Renal pelvis (tissue), 12 donors: ENCODE measurements at places on chromosomes 4 and X. TPM values are rescaled to one million over a fixed set of nuclear protein-coding genes. Genes with fewer than 3 reads are reported as not detected.

Gene KLHL15
- 14.2 TPM for polyA plus RNA-seq

Gene RPA4
- polyA plus RNA-seq = not detected

Gene NIPAL1
- 9.7 TPM for polyA plus RNA-seq

Gene TMEM154
- 1.1 TPM for polyA plus RNA-seq

Gene MAGEB6
- not detected for polyA plus RNA-seq

Gene PNMA3
- polyA plus RNA-seq = 32.5 TPM

Gene HMX1
- polyA plus RNA-seq = not detected

Gene CTAG2
- not detected for polyA plus RNA-seq

Gene MAGEA12
- polyA plus RNA-seq = not detected

Gene GLUD2
- polyA plus RNA-seq = 4.2 TPM

Gene DGAT2L6
- not detected for polyA plus RNA-seq

Gene LPAR4
- 14.8 TPM for polyA plus RNA-seq

Gene MYOZ2
- polyA plus RNA-seq = 0.48 TPM

Gene CT55
- polyA plus RNA-seq = 0.21 TPM

Gene GLRA2
- polyA plus RNA-seq = 0.34 TPM

Gene DCAF12L2
- 2.4 TPM for polyA plus RNA-seq

Gene STK32B
- polyA plus RNA-seq = 8.4 TPM

Gene STK26
- 7.1 TPM for polyA plus RNA-seq

Gene LRAT
- polyA plus RNA-seq = 0.71 TPM

Gene N4BP2
- 26.2 TPM for polyA plus RNA-seq

Gene PASD1
- polyA plus RNA-seq = not detected

Gene LRP2BP
- polyA plus RNA-seq = 5.9 TPM

Gene EMCN
- 106 TPM for polyA plus RNA-seq

Gene CXCL11
- 0.38 TPM for polyA plus RNA-seq

Gene ARAP2
- polyA plus RNA-seq = 7.7 TPM

Gene EFHC2
- polyA plus RNA-seq = 8.6 TPM

Gene NOP14
- polyA plus RNA-seq = 29.7 TPM

Gene YY2
- polyA plus RNA-seq = 1.8 TPM

Gene DRD5
- polyA plus RNA-seq = 0.74 TPM

Gene FRG2
- polyA plus RNA-seq = not detected

Gene FDCSP
- 0.31 TPM for polyA plus RNA-seq

Gene TREX2
- 0.54 TPM for polyA plus RNA-seq

Gene FAM236C
- not detected for polyA plus RNA-seq

Gene ADGRG4
- not detected for polyA plus RNA-seq

Gene CT47B1
- not detected for polyA plus RNA-seq

Gene FABP2
- polyA plus RNA-seq = 0.03 TPM

Gene F11
- 3.7 TPM for polyA plus RNA-seq

Gene OCIAD2
- 202 TPM for polyA plus RNA-seq

Gene TEX13C
- not detected for polyA plus RNA-seq

Gene SAGE1
- polyA plus RNA-seq = not detected

Gene TSC22D3
- 126 TPM for polyA plus RNA-seq

Gene TMPRSS11E
- not detected for polyA plus RNA-seq

Gene BEX1
- polyA plus RNA-seq = 63.4 TPM

Gene FAM184B
- polyA plus RNA-seq = 0.77 TPM

Gene USP38
- polyA plus RNA-seq = 23.5 TPM

Gene CT45A3
- not detected for polyA plus RNA-seq

Gene HEPH
- 51.6 TPM for polyA plus RNA-seq
